ENCODE measurements at places on chromosomes 3 and 15.
A peak's percentile ranks its signal among the peaks of the same experiment; 100 is the strongest.

GRCh38 chr15:69170597-69170996 lies 10.2 kb downstream of the GLCE start:
- peak; percentile 54 for DNase-seq

DNA sequence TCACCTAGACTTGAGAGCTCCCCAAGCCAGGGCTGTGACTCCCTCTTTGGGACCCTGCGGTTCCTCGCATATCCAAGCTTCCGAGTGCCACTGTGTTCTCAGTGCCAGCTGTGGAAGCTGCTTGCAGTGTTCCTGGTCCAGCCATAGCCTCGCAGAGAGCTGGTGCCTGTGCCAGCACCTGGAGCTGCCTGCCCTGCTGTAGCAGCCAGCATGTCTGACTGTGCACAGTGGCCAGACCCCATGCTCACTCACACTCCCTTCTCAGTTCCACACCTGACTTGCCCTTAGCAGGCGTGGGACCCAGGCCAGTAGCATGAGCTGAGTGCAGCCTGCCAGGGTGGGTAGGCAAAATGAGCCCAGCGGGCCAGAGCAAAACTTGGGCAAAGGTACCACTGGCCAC lies 25.3 kb downstream of the LRRC49 start:
- DNase-seq: no peak

DNA sequence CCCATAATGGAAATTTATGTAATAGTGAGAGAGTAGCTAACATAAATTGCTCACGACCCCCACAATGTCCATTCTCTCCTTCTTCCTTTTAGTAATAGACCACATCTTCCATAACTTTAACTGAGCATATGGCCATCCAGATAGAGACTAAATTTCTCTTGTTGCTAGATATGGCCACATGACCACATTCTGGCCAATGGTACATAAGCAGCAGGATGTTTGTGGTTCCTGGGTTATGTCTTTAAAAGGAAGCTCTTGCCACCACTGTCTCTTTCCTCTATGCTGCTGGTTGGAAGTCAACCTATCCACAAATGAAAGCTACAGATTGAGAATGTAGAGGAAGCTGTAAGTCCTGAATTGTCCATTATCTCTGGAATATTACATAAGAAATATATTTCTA lies 59.7 kb upstream of the NPHP3 start:
- DNase-seq: no peak

DNA sequence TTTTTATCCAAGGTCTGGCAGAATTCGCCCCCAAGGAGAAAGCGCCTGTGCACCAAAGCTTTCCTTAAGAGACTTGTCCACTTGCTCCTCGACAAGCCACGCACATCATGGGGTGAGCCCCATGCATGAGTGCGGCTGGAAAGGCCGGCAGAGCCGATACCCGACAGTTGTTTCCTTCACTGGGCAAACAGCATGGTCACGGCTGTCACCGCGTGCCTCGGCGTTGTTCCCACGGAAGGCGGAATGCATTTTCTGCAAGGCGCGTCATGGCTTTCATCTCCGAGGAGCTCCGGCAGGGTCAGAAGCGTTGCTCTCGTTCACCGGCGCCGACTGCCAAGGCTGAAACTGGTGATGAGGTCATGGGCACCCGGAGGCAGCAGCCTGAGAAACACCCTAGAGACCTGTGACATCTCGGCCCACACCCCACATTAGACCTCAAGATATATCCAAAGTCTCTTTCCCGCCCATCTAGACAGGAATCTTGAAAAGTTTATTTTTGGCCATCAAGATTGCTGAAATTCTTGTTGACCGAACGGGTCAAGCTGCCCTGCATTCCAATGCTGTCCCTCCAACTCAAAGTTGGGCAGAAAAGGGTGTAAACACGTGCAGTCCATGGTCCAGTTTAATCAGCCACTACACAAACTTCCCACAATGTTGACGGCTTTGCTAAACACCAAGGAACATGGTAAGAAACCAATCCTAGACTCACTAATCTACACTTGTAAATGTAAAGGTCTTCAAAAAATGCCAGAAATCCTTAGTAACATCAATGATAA lies 604 bp upstream of the TJP1 start:
- DNase-seq: no peak

GRCh38 chr3:184337399-184337714 lies at the start of gene FAM131A:
Gene FAM131A, plus strand, starts transcription at chr3:184337600. Its CDS starts 31 bp downstream, at chr3:184337631.
- peak; percentile 42 for DNase-seq

- DNase-seq: no peak
These were observed 128.8 kb upstream of the NR2F2 start for GRCh38 chr15:96201696-96202095.

DNA sequence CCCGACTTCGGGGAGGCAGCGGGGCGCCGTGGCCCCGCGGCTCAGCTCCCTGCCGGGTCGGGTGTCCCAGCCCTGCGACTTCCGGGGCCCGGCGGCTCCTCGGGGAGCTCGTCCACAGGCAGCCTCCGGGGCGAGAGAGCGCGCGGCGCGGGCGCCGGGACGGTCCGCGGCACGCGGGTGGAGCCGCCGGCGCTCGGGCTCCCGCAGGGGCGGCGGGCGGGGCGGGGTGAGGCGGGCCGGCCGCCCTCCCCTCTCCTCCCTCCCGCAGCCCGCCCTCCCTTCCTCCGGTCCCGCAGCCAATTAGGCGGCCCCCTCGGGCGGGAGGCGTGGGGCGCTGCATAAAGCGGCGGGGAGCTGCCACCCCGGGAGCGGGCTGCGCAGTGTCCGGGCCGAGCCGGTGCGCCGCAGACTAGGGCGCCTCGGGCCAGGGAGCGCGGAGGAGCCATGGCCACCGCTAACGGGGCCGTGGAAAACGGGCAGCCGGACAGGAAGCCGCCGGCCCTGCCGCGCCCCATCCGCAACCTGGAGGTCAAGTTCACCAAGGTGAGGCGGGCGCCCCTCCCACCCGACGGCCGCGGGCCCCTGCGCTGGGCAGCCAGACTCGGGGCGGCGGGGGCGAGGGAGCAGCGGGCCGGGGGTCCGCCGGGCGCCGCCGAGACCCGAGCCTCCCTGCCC lies at the start of gene ALDH1A3:
Gene ALDH1A3, plus strand, starts transcription at position 368 of the 675 bp plus-strand sequence. Its CDS starts 77 bp downstream, at position 445.
- peak; percentile 40 for DNase-seq

- DNase-seq: no peak
These were observed 11.9 kb downstream of the NPHP3 start for GRCh38 chr3:132710311-132710710.

DNA sequence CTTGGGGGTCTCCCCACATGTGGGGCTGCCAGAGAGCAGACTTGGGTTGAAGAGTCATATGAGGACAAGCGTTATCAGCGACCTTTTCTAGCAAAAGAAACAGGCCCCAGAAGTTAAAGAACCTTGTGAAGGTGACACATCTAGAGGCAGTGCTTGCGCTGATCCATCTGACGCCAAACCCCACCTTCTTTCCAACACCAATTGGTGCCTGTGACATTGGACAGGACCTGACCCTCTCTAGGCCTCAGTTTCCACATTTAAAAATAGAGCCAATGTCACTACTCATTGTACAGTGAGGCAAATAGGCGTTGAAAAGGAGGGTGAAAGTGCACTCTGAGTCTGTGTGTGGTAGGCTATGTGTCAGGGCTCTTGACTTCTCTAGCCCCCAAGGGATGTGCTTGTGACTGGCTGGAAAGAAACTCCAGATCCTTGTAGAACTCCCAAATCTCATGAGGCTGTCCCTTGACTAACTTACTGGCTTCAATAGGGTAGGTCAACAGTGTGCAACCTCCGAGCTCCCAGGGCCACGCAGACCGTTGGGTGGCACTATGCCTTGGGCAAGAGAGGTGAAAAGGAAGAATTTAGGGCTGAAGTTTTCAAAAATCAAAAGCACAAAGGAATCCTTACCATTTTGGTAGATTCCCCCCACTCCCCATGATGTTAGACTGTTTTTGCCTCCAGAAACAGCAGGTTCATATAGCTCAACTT lies 666 bp upstream of the FAM219B start:
- peak; percentile 44 for DNase-seq

GRCh38 chr15:32878342-32878741 lies 160.5 kb downstream of the GREM1 start:
- no peak for DNase-seq

DNA sequence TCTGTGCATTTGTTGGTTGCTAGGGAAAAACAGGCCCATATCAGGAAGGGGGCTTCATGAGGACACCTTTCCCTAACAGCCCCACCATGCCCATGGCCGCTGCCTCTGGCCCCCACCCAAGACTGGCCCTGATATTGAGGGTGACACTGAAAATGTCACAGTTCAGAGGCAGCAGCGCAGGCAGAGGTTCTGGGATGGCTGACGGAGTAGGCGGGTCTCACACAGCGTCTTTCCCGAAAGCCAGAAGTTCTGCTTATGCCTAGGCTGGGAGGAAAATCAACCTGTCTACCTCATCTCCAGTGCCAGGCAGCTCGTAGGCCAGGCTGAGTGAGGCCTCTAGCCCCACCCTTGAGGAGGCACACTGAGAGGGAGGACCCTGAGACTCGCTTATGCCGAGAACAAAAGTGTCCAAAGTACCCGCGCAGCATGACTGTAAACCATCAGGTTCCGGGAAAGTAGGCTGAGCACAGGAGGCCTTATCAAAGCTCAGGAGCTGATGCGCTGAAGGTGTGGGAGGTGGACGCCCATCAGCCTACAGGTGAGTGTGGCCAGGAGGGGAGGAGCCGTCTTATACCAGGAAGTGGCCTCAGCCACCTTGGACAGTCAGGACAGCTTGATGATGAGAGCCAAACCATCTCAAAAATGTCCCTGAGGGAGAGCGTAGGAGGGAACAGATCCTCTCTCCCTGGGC lies 27.5 kb downstream of the GRAMD2A start:
- no peak for DNase-seq

DNA sequence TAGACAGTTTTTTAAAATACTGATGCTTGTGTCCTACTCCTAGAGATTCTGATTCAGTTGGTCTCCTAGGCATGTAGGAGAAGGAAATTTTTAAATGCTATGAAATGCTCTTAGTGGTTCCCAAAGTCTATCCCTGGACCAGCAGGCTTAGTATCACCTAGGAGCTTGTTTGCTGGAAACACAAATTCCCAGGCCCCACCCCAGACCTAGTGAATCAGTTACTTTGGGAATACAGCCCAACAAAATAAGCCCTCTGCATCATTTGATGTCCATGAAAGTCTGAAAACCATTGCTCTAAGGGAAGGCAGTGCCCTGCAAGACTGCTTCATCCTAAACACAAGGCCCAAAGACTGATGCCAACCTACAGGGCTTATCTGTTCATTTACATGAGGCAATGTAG lies 36.3 kb downstream of the CCNL1 start:
- DNase-seq: no peak

DNA sequence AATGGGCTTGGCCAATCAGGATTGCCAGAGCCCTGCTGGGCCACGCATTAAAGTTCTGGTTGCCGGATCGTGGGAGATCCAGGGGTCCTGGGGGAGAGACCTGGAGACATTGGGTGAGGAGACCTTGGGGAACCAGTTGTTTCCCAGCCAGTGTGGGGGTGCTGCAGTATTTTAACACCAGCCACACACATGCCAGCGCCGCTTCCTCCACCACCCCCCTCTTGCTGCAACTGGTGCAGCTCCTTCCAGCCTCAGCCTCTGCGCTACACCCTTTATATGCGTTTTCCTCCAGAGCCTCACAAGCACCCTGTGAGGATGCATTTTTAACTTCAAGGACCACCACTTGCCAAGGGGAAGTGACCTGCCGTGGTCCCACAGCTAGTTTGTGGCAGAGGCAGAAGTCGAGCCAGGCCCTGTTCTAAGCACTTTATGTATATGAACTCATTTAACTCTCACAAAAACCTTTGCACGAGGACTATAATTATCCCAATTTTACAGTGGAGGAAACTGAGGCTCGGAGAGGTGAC lies 29.4 kb upstream of the GRIP2 start:
- no peak for DNase-seq

GRCh38 chr3:48555231-48555948 lies 1.2 kb downstream of the PFKFB4 start:
- DNase-seq: no peak

- no peak for DNase-seq
These were observed 3.3 kb downstream of the COPG1 start for GRCh38 chr3:129252748-129253147.

DNA sequence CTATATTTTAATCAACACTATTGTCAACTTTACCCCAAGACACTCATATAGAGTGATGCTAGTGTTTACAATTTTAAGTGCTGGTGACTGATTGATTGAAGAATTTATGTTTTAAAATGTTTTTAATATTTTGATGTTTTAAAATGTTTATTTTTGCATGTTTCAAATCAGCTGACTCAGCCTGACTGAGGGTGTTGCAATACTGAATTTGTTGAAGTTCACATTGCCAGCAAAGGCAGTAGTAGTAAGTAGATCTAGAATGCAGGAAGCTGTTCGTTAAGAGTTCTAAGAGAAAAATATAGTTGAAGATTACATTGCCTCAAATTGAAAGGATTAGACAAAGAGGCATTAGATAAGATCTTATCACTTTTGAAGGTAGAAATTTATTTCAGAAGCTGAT lies 977.6 kb downstream of the IGSF11 start:
- no peak for DNase-seq

DNA sequence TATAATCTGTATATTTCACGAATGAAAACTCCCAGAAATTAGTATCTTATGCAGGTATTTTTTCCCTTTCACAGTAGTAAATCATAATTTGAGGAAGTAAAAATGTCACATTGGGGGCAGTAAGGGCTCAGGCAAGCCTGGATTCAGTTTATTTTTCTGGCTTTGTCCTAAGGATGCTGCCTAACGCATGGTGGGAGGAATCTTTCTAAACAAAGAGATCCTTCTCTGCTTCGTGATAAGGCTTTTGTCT lies 35.7 kb downstream of the DNASE1L3 start:
- DNase-seq: no peak

- DNase-seq: no peak
These were observed 1.8 kb downstream of the HCN4 start for GRCh38 chr15:73366766-73367623.

DNA sequence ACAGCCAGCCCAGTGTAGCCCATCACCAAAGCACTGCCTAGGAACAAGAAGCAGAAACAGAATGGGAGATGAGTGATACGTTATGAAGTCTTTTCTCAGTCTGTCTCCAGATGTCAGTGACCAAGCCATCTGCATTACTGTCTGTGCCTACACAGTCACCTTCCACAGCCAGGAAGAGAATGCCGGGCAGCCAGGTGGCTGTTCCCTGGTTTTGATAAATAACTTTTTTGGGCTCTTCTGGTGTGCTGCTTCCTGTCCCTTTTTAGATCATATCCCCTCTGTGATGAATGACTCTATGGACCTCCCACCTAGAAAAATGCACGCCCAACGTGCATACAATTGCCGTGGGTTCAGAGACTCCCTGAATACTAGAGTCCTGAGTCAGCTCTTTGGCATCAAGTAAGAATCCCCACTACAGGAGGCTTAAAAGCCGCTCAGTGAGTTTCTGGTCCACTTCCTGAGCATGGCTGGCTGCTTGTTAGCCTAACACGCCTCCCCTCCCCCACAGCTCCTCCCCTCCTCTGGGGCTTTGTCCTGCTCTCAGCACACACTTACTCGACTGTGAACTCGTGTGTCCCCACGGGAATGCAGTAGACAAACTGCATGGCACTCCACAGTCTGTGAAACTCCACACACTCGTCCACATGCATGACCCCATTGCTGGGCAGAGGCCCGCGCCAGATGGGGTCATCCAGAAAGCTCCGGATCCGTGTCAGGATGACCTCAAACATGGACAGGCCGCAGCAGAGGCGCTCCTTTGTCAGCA lies 34.7 kb downstream of the NIPA2 start:
- DNase-seq: no peak

GRCh38 chr3:51275111-51275805 lies 109.8 kb upstream of the MANF start:
- DNase-seq: no peak

- no peak for DNase-seq
These were observed 27.8 kb downstream of the ALPK3 start for GRCh38 chr15:84844964-84845363.
